ENCODE measurements at places on chromosomes 5 and 9. TPM values are rescaled to one million over a fixed set of nuclear protein-coding genes. Genes with fewer than 3 reads are reported as not detected.
A peak's percentile ranks its signal among the peaks of the same experiment; 100 is the strongest.

DNA sequence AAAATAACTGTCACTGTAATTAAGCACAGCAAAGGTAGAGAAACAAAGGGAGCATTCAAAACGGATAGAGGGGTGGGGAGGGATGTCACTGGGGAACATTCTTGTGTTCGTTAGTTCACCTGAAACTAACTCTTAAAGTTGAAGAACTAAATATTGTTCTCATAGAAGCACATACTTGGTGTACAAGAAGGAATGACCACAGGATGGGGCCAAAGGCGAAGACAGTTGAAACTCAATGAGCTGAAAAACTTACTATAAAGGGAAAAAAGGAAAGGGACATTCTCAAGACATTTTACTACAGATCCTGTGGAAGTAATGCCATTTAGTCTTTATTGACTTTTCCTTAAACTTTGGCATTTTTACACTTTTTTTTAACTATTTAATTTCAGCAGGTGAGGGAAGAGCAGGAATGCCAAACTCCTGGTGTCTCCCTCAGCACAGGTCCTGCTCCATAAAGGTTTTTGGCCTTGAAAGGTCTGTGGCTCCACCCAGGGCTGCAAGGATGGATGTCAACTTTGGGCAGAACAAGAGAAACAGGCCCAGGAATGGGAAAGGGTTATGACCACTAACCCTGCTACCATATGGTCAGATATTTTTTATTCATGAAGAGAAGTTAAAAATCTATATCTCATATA lies 197.6 kb upstream of the RASA1 start:
- DNase-seq, result no peak
- peaks cover 6% of the 10 kb centered on the region for H3K4me1 ChIP-seq
- H3K36me3 ChIP-seq, result no peaks in the 10 kb centered on the region
- H3K4me3 ChIP-seq, result no peak overlapping the region
- no peaks in the 10 kb centered on the region for H3K27me3 ChIP-seq

GRCh38 chr5:55534436-55535198 lies at the start of gene PLPP1:
TSS of gene PLPP1 (minus strand) at chr5:55534964. CDS start at chr5:55534629, 335 bp downstream.
- H3K27ac ChIP-seq, result peak within 1 kb of the TSS; percentile 86
- no peaks in the 10 kb centered on the region for H3K27me3 ChIP-seq
- peak within 1 kb of the TSS; percentile 86 for H3K4me3 ChIP-seq
- peaks cover 3% of the 10 kb centered on the region for H3K36me3 ChIP-seq
- peak; percentile 86 for DNase-seq

DNA sequence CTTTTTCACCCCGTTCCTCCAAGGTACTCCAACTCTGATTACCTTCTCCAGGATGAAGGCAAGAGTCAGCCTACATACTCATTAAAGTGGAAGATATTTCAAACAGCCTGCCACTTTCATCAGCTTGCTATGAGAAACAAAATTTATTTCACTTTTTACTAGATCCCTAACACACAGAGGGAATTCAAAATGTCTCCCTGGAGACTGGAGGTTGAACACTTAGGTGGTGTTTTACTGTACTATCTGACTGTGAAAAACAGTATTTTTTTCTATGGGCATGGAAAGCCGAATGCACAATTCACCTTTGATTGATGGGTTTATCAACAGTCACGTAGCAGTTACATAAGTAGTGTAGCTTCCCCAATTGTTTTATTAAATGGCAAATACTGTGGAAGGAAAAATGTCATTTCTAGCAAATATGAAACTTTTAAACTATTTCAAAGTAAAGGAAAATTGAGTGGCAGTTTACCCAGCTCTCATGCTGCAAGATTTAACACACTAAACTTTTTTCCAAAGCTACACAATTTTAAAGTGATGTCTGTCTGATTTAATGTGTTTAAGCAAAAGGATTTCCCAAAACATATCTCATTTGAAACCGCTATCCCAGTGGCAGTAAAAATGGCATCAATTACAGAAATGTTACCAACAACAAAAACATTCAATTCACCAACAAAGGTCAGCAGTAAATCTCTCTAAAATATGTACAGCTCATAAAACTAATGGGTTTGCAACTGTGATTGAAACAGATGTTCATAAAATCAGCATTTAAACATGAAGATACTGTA lies 125.0 kb upstream of the TLE4 start:
- peaks cover 25% of the 10 kb centered on the region for H3K4me1 ChIP-seq
- DNase-seq, result no peak
- H3K27me3 ChIP-seq, result no peaks in the 10 kb centered on the region
- H3K36me3 ChIP-seq, result no peaks in the 10 kb centered on the region
- H3K27ac ChIP-seq, result no peak overlapping the region

DNA sequence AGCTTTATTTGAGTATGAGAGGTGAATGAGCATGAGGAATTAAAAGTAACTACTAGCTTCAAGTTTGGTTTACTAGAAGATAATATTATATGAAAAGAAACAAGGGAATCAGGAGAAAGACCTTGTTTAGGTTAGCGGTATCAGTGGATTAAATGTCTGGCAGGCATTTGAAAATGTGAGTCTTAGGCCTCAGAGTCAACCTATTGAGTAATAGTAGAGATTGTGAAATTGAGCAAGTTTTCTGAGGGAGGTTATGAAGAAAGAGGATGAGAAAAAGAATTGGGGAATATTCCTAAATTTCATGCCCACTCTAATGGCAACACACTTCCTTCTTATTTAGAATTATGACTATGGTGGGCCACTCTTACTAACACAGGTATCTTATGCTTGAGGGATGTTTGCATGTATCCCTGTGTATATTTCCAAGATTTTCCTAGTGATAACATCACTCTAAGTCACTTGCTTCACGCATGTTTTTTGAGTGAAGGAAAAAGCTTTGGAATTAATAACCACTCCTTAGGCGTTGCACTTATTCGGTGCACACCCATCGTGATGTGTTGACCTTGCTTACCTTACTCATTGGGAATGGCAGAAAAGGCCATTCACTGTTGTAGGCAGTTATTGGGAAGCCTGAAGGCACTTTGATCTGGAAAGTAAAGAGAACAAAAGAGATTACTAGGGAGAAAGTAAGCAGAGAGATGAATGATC lies 8.2 kb upstream of the ELL2 start:
- no peak overlapping the region for H3K4me3 ChIP-seq
- H3K27ac ChIP-seq, result no peak overlapping the region
- no peaks in the 10 kb centered on the region for H3K4me1 ChIP-seq
- no peaks in the 10 kb centered on the region for H3K36me3 ChIP-seq

- H3K4me1 ChIP-seq, result peaks cover 4% of the 10 kb centered on the region
- H3K27ac ChIP-seq, result no peak overlapping the region
- H3K36me3 ChIP-seq, result no peaks in the 10 kb centered on the region
- H3K27me3 ChIP-seq, result peaks cover 2% of the 10 kb centered on the region
- H3K4me3 ChIP-seq, result no peak overlapping the region
Measured at GRCh38 chr5:156667616-156668015, 182.5 kb upstream of the PPP1R2B start.

The IFNA21 gene
- total RNA-seq, result not detected

The PCDHGB2 gene
- total RNA-seq, result 0.86 TPM
